ENCODE measurements at places on chromosomes 1 and 21.

GRCh38 chr21:46503922-46504550 is 45.3 kb downstream of the DIP2A start:
- DNase-seq, result no peak

DNA sequence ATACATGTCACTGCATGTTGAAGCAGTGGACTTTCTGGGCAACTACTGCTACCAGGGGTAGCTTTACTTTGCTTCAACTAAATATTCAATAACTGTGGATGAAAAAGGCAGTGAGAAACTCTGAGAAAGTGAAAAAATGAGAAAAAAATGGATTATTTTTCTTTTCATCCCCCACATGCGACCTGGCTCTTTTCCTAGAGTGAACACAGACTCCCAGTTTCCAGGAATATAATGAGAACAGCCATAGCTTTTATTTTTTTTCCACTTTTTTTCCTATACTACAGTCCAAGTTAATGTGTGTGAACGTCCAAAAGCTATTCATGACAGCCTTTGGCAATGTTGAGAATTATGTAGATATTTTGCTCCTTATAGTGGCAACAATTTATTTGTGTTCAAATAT is 230.4 kb downstream of the DNM3 start:
- no peak for DNase-seq

GRCh38 chr21:15732290-15732995 is 2.7 kb downstream of the USP25 start:
- no peak for DNase-seq

DNA sequence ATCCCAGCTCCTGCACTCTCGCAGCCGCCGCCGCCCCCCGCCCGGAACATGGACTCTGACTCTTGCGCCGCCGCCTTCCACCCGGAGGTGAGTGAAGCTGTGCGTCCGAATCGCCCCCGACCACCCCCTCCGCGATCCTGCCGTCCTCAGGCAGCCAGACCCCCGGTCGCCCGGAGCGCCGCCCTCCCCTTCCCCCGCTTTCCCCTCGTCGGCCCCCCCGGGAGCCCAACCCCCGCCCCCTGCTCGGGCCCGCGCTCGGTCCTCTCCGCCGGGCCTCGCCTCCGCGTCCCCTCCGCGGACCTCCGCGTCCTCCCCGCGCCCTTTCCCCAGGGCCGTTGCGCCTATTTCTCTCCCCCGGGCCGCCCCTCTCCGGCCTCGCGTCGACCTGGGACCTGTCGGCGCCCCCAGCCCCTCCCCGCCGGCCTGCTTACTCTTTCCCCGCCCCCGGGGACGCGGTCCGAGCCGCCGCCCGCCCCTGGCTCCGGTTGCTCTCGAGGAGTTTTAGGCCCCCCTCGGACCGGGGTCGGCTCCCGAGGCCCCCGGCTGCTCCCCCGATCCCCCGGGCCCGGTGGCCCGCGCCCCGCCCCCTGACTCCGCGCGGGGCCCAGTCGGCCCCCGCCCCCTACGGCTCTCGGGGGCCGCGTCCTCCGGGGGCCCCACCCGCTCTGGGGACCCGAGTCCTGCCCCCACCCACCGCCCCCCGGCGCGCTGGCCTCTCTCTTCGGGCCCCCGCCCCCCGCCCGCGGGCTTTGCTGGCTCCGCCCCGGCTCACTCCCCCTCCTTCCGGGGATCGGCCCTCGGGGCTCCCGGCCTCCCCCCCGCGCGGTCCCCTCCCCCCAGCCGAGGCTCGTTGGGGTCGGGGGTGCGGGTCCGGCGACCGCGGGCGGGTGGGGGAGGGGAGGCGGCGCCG is 743 bp downstream of the PHF13 start:
- DNase-seq, result peak; percentile 56

DNA sequence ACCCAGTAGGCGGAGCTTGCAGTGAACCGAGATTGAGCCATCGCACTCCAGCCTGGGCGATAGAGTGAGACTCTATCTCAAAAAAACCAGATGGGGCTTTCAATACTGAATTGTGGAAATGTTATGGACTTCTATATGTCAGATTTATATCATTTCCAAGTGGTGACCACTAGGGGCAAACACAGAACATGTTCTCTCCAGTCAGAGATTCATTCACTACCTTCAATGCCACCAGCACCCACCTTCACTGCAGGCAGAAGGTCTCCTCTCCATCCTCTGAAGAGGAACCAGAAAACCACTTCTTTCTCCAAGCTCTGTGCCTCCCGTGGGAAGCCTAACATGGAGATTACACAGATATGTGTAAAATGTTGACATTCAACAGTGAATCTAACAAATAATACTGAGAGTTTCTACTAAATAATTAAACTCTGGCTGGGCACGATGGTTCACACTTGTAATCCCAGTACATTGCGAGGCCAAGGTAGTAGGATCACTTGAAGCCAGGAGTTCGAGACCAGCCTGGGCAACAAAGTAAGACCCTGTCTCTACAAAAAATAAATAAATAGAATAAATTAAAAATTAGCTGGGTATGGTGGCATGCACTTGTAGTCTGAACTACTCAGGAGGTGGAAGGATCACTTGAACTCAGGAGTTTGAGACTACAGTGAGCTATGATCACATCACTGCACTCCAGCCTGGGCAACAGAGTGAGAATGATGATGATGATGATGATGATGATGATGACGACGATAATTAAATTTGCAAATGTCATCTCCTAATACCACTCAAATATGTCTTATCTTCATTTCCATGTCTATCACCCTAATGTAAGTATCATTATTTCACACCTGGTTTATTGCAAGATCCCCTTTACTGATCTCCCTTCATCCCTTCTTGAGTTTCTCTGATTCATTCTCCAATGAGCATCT is 151.1 kb downstream of the ZNF281 start:
- DNase-seq, result no peak

DNA sequence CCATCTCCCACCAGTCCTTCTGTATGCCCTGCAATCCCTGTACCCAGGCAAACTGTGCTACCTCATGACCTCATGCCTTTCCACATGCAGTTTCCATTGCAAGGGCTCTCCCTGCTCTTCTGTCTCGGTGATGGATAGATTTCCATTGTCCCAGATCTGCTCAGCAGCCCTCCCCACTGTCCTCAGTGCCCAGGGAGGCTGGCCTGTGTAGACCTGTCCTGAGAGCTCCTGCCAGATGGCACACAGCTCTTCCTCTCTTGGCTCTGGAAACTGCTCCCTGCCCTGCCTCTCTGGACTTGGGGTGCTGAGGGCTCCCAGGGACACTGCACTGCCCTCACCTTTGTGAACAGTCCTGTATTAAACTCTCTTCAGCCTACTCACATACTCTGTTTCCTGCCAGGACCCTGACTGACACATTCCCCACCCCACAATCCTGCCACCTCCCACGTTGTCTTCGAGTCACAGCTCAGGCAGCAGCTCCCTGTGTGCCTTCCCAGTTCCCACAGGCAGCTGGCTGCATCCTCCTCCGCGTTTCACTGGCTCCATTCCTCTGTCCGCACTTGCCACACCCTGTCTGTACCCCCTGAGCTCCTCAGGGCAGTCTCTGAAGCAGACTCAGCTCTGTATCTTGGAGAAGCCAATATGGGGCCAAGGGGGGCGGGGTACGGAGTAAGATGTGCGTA is 57.0 kb downstream of the SPATA46 start:
- DNase-seq, result no peak

DNA sequence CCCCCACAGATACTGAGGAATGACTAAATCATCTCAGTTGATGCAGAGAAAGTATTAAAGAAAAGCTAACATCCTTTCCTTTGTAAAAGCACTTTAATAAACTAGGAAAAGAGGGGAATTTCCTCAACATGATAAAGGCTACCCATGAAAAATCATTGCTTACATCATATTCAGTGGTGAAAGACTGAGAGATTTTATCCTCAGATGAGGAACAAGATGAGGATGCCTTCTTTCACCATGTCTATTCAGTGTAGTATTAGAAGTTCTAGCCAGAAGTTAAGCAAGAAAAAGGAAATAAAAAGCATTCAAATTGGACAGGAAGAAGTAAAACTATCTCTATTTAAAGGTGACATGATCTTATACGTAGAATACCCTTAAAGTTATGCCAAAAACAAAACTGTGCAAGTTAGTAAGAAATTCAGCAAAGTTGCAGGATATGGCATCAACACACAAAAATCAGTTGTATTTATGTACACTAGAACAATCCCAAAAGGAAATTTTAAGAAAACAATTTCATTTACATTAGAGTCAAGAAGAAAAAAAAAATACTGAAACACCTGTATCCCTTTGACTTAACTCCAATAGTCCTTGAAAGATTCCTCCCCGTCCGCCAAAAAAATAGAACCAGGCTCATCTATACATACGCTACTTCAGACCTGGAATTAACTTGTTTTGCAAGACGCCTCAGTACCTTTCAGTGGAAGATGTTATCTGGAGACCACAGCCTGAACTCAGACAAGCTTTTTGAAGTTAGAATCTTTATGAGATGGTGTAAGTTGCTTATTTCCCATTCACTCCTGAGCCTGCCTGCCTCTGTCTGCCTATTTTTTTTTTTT is 17.5 kb downstream of the ZMYM4 start:
- no peak for DNase-seq

DNA sequence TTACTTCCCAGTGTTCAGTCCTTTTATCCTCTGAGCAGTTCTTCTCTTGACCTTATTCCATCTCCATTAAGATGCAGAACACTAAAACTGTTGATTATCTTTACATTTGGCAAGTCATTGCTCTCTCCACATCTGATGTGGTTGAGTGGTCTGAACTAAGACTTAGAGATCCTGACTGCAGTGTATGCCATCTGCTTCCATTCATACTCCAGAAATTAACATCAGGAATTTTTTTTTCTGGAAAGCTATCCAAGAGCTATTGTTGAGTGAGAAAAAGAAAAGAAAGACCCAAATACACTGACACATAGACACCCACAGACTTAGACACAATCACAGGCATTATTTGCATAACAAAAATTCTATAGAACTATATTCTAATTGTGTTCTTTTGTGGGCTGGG is 3.7 kb upstream of the TRIM62 start:
- DNase-seq, result no peak

DNA sequence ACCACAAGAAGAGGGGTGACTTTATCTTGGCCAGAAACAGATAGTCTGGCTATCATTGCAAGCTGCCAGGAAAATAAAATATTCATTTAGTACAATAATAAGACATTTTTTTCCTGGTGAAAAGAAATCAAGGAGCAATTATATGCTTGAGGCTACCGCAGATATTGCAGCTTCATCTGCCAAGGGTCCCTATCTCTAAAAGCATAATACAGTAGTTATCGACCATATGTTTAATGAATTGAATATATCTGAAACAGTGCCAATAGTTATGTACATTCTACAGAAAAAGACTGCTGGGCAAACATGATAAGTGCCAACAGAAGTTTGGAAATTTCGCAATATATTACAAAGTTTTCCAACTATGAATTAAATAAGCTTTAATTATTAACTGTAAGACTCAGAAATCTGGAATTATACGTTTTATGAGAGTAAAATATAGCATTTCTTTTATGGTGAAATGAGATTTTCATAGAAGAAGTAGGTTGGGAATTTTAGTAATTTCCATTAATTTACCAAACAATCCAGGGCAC is 561.1 kb upstream of the ZP4 start:
- no peak for DNase-seq

- DNase-seq, result no peak
Measured at GRCh38 chr21:36388835-36389234, 3.6 kb downstream of the CHAF1B start.

DNA sequence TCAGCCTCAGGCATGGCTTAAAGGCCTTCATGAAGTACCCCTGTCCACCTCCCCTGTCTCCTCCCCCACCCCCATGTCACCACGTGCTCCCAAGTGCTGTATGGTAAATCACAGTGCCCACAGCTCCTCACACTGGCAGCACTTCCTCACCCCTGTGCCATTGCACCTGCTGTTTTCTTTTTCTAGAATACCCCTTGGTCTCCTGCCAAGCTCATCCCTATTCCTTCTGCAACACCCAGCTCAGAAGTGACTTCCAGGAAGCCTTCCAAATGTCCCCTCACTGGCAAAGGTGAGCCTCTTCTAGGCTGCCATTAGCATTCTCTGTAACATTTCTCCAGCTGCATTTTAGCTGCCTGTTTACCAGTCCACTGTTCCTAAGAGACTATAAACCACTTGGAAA is 9.4 kb downstream of the AKNAD1 start:
- DNase-seq, result no peak

DNA sequence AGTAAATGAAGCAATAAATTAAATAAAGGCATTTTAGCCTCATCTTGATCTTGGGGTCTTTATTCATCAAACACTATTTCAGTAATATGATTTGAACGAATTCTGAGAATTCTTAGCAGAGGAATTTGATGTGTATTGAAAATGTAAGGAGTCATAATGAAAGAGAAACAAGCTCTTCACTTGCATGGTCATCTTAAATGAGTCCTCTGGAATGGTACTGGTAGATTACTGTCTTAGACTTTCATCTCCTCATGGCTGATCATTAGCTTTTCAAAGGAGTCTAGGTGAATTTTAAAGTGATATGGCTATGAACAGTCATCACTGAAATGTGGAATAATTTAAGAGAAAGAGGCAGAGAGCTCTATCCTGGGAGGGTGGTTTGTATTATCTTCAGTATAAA is 30.0 kb downstream of the PRRC2C start:
- no peak for DNase-seq

GRCh38 chr1:219152751-219153150 is 20.9 kb upstream of the LYPLAL1 start:
- no peak for DNase-seq

- no peak for DNase-seq
Measured at GRCh38 chr1:156492591-156493080, 7.9 kb downstream of the MEF2D start.

DNA sequence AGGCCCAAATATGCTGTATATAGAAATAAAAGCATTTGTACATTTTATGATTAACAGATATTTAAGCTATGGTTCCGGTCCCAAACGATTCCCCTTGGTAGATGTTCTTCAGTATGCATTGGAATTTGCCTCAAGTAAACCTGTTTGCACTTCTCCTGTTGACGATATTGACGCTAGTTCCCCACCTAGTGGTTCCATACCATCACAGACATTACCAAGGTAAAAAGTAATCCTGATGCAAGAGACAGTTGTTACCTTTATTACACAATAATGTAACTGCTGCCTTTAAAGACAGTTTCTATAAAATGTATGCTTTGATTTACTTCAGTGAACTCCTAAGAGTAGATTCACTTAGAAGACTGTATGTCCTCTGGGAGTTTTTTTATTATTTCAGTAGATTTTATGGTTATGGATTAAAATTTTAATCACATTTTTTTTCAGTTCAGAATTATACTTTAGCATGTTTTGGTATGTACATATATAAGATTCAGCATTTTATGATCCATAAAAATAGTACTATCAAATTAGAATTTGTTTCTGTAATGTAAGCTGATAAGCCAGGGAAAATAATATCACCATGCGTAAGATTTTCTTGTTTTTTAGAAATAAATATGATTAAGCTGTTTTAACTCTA is 96.5 kb downstream of the USP25 start:
- DNase-seq, result peak; percentile 22
